DMS79 treated with DMSO at 0.1 percent for 48 hours (cell line): ENCODE measurements at places on chromosomes 11 and 22.

DNA sequence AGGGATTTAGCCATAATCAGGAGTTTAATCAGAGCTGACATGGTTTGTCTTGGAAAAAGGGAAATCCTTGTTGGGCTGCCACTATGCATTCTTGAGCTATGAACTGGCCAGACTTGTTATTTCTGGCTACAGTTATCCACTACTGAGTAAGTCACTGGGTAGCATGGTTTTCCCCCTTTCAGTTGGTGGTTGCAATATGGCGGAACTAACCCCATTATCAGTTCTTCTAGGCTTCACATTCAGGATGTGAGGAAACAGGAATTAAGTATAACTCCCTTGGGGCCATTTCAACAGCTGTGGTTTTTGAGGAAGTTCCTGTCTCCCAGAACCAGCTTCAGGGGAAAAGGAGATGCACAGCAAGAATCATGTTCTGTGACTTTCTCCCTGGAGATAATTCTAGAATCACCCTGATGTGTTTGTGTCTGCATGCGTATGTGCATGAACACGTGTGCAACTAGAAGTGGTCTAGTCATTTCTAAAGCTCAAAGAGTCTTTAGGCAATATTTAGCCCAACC, 103.0 kb upstream of the CD44 start:
- no peak for DNase-seq

DNA sequence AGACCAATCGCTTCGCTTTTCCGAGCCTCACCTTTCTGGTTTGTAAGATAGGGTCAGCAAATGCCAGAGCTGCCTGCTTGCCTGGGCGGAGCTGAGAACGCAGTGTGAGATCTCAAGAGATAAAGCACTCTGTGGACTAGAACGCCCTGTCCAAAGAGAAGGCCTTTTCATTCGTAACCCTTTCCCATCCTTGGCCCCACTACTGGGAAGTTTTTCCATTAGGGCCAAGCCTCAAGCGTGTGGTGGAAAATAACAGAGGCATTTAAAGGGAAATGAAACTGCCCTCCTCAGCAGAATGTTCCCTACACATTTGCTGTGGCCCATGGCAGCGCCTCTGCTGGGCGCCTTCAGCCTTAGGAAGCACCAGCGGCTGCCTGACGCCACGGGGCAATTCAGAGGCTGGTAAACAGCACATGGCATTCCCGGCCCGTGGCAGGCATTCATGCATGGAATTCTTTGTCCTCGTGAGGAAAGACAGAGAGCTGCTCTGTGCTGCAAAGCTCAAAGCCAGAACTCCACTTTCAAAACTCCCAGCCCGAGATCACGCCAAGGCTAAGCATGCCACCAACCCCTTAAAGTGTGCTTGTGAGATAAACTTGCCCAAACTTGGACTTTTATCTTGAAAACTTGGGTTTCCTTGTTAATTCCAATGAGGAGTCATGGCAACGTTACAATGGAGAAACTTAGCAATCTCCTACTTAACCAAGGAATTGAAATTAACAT, 38.1 kb downstream of the AHNAK start:
- DNase-seq, result peak; percentile 43

- no peak for DNase-seq
Measured at GRCh38 chr22:28560046-28560742, 119.4 kb downstream of the TTC28 start.

DNA sequence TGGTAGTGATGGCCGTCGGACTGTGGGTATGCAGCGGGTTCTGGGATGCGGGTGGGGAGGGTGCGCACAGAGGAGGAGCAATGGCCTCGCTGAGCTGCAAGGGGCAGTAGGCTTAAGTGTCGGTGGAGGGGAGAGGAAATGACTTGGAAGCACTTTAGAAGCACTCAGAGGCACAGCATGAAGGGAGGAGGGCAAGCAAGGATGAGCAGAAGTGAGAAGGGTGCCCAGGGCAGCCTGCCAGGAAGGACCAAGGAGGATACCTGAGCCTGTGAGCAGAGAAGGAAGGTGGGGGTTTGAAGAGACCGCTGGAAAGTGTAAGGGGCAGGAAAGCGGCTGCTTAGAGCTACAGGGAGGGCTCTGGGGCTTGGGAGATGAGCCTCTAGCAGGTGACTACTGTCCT, 330 bp downstream of the SLC5A1 start:
- DNase-seq, result peak; percentile 42

DNA sequence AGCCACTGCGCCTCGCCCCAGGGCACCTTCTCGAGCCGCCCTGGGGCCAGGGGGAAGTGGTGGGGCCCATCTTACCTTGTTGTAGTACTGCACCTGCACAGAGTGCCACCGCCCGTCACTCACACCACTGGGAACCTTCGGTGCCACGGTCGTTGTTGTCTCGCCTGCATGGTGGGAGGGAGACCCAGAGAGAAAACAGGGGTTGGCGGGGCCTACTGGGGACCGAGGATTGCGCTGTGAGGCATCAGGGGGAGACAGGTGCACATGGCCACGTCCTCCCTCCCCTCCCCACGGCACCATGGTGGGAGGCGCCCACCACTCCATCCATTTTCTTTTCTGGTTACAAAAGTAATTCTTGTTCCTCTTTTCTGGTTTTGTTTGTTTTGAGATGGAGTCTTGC, 97.8 kb downstream of the TRMU start:
- DNase-seq, result no peak

GRCh38 chr22:39703091-39703490, 132.5 kb downstream of the CACNA1I start:
- peak; percentile 39 for DNase-seq

DNA sequence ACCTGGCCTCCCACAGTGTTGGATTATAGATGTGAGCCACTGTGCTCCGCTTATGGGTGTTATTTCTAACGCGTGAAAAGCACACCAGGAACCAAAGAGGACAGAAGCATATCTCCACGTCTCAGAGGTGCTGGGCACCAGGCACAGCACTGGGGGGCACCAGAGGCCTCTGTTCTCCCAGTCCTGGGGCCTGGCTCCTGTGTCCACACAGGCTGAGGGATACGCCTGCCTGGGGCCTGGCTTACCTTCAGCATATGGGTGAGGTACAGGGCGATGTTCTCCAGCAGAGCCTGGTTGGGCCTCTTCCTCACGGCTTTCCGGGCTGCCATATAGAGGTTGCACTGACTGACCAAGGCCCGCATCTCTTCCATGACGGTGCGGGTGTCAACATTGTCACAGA, 24.7 kb upstream of the NAP1L4 start:
- no peak for DNase-seq

GRCh38 chr11:70301191-70301590, 30.7 kb downstream of the PPFIA1 start:
- no peak for DNase-seq

DNA sequence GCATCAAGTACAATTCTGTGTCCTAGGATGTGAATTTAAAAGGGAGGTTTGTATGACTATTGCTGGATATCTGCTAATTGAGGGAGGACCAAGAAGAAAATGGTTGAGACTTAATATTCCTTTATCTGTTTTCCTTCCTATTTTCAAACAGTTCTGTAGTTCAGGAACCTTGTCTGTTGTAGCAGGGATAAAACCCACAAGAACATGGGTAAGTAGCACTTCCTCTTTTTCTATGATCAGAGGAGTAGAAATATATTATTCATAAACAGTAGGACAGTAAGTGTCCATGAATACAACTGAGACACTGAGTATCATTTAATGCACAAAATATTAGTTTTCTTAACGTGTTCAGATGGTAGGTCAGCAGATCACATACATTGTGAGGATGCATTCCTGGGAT, 7.6 kb downstream of the MS4A3 start:
- DNase-seq, result no peak

DNA sequence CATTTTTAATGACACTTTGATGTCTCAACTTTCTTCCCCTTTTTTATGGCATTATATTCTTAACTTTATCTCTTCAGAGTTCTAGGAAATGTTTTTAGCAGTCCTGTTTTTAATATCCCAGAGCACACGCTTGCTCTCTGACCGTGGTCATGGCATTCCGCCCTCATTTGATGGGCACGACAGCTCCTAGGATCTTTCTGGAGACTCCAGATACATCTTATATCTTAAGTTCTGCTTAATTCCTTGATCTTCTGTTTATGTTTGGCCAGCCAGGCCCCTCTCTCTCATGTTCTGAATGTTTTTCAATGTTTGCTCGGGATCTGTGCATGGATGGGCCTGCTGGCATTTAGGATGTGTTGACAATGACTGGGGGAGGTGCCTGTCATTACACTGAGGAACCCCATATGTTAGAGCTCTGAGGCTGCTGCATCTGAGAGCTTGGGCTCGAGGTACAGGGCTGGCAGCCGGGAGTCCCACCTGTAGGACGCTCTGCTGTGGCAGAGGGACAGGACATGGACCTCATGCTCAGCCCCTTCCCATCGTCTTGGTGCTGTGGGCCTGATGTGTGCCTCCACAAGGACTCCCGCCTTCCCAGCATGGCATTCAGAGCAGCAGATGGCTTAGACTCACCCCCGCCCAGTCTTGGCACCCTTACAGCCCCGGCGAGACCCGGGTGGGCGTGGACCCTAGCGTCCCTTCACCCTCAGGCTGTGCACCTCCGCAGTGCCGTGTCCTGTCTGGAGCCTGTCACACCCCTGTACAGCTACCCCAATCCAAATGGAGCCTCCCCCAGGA, 75.0 kb downstream of the CDKN1C start:
- DNase-seq, result no peak

- no peak for DNase-seq
Measured at GRCh38 chr11:96074551-96075310, 150.8 kb upstream of the MTMR2 start.

DNA sequence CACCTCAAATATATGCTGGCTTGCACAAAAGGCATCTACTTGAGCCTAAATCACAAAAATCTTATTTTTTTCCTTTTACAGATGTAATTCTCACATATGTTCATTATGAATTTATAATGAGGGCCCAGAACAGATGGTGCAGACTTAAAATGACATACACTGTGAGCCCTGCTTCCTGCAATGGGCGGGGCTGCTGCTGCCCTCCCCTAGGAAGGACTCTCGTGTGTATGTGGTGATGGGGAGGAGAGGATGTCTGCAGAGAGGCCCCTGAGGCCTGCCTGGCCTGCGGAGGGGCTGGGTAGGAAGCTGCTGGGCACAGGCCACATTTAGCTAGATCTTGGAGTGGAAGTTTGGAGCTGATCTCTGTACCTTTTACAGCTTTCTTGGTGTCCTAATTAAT, 233.4 kb upstream of the KIRREL3 start:
- DNase-seq, result no peak

DNA sequence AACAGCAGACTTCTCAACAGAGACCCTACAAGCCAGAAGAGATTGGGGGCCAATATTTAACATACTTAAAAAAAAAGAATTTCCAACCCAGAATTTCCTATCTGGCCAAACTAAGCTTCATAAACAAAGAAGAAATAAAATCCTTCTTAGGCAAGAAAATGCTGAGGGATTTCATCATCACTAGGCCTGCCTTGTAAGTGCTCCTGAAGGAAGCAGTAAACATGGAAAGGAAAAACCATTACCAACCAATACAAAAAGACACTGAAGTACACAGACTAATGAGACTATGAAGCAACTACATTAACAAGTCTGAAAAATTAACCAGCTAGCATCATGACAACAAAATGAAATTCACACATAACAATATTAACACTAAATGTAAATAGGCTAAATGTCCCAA, 947.9 kb upstream of the CHORDC1 start:
- DNase-seq, result no peak

DNA sequence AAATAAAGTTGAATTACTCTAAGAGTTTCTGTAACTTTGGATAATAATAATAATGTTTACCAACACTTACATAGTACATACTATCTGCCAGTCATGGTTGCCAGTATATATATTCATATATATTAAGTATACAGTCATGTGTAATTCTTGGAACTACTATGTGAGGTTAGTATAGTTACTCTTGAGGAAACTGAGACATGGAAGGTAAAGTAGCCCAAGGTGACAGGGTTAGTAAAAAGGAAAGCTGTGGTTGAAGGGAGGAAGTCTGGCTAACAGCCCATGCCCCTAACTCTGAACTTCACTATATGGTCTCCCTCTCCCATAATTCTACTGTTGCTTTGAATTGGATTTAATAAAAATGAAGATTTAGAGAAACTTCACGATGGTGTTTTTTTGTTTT, 24.9 kb downstream of the FDX1 start:
- DNase-seq, result no peak
